ENCODE measurements at places on chromosomes 5 and 9.

GRCh38 chr5:138942861-138943260 lies 67.7 kb upstream of the LRRTM2 start:
- DNase-seq: no peak
- H3K36me3 ChIP-seq: no peaks in the 10 kb centered on the region
- no peak overlapping the region for H3K4me3 ChIP-seq
- H3K4me1 ChIP-seq: no peaks in the 10 kb centered on the region
- no peaks in the 10 kb centered on the region for H3K27me3 ChIP-seq

- H3K4me3 ChIP-seq: no peak overlapping the region
- DNase-seq: no peak
- no peaks in the 10 kb centered on the region for H3K4me1 ChIP-seq
- H3K27me3 ChIP-seq: no peaks in the 10 kb centered on the region
- H3K27ac ChIP-seq: no peak overlapping the region
- H3K36me3 ChIP-seq: no peaks in the 10 kb centered on the region
Observed at GRCh38 chr5:179243333-179243732, 101.9 kb downstream of the ADAMTS2 start.

DNA sequence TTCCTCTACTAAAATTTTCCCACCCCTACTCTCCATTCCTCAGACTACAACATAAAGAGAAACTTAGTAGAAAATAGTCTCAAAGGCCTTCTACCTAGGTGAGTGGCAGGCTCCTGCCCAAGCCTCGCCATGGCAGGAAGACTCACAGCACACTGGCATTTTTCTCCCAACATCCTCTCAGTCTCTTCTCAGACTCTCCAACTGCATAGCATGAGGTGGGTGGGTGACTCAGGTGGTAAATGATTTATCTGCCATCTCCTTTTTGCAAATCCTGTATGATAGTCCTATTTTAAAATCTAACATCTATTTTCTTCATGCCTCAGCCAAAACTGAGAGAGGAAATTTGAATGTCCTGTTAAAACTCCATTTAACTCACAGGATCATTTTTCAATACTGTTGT lies 33.5 kb upstream of the GRIA1 start:
- H3K27me3 ChIP-seq: no peaks in the 10 kb centered on the region
- H3K4me1 ChIP-seq: no peaks in the 10 kb centered on the region
- no peak overlapping the region for H3K4me3 ChIP-seq
- no peaks in the 10 kb centered on the region for H3K36me3 ChIP-seq
- no peak for DNase-seq

DNA sequence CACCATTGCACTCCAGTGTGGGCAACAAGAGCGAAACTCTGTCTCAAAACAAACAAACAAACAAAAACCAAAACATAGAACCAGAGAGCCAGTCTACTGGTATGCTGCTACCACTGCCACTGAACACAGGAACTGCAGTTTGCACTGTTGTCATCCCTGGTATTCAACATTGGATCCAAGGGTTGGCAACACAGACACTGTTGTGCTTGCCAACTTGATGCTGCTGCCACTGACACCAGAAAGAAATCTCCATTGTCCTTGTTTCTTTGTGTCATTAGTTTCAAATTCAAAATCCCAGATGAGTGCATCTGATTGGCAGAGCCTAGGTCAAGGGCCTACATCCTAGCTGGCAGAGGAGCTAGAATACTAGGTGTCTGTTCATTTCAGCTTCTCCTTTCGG lies 16.2 kb downstream of the HINT1 start:
- H3K4me3 ChIP-seq: no peak overlapping the region
- H3K27ac ChIP-seq: no peak overlapping the region
- no peaks in the 10 kb centered on the region for H3K36me3 ChIP-seq
- DNase-seq: no peak
- no peaks in the 10 kb centered on the region for H3K4me1 ChIP-seq

DNA sequence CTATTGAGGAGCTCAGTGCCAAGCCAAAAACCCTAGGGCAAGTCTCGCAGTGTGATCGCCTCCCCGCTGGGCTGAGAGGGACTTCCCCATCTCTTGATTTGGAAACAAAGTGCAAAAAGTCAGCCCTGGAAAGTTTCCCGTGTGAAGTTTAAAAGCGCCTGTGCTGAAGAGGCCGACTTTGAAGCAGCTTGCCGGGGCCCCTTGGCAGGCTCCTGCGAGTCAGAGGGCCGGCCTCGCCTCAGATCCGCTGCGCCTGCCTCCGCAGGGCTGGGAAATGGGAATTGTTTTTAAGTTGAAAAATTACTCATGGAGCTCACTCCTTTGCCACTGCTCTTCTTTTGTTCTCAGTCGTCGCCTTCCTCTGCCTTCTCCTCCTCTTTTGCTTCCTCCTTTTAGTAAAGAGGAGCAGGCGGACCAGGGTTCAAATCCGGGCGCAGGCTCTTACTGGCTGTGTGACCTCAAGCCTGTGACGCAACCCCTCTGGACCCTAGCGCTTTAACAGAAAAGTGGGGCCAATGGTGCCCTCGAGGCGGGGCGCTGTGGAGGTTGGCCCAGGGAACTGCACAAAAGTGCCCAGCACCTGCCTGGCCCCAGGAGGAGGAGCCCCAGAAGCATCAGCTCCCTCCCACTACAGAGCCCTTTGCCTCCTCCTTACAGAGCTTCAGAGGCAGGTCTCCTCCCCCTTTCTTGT lies 14.7 kb upstream of the LHX2 start:
- H3K27me3 ChIP-seq: peaks cover 41% of the 10 kb centered on the region
- peak; percentile 44 for DNase-seq
- no peaks in the 10 kb centered on the region for H3K36me3 ChIP-seq

GRCh38 chr9:36284226-36284625 lies 26.0 kb upstream of the GNE start:
- no peaks in the 10 kb centered on the region for H3K27me3 ChIP-seq

DNA sequence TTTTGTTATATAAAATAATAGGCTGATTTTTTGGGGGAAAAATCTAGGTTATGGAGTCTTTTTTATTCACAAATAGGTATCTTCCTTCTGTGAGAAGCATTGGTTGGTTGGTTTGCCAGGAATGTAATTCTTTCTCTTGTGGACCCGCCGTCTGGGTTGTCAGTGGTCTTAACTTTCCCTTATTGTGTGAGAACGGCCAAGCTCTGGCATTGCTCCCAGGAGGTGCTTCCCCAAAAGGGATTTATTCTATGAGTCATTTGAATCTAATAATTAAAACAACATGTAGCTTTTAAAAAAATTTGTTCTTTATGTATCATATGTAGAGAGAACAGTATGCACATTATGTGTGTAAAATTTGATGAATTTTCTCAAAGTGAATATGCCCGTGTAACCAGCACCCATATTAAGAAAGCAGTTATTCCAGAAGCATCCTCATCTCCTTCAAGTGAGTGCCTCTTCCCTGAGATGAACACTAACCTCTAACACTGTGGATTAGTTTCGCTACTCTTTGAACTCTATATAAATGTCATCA lies 114.4 kb downstream of the MAST4 start:
- no peaks in the 10 kb centered on the region for H3K36me3 ChIP-seq
- H3K27me3 ChIP-seq: no peaks in the 10 kb centered on the region
- no peak overlapping the region for H3K27ac ChIP-seq
- no peak for DNase-seq

DNA sequence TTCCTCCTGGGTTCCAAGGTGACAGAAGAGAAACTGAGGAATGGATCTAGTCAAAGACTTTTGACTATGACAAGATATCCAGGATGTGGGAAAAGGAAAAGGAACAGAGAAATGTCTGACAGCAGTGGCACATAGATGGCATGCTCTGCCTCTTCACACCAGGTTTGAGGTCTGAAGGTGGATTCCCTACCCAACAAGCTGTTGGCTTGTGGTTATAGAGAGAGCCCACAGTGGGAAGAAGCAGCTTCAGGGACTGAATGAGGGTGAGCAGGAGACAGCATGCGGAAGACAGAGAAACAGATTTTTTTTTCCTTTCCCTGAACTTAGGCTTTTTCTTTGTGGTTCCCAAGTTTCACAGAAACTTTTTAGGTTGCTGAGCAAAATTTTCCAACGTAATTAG lies 20.6 kb downstream of the IFNW1 start:
- H3K27me3 ChIP-seq: no peaks in the 10 kb centered on the region
- H3K4me3 ChIP-seq: no peak overlapping the region
- H3K27ac ChIP-seq: no peak overlapping the region

DNA sequence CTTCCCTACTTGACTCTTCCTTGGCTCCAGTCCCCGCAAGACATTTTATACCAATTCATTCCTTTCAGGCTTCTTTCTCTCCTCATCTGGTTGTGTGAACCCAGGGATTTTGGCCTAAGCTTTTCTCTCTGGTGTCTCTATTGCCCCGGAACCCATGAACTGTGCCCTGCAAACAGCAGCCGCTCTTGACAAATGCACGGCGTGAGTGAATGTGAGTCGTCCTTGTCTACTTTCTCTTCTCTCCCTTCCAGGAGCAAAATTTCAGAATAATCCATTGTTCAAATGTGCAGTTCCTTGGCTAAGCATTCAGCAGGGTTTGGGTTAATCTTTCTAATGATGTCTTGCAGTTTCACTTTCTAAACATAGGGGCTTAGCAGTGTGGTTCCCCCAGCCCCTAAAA lies 250.4 kb upstream of the IRX4 start:
- no peaks in the 10 kb centered on the region for H3K27me3 ChIP-seq
- DNase-seq: no peak
- no peaks in the 10 kb centered on the region for H3K36me3 ChIP-seq
- H3K27ac ChIP-seq: no peak overlapping the region
- H3K4me1 ChIP-seq: no peaks in the 10 kb centered on the region

DNA sequence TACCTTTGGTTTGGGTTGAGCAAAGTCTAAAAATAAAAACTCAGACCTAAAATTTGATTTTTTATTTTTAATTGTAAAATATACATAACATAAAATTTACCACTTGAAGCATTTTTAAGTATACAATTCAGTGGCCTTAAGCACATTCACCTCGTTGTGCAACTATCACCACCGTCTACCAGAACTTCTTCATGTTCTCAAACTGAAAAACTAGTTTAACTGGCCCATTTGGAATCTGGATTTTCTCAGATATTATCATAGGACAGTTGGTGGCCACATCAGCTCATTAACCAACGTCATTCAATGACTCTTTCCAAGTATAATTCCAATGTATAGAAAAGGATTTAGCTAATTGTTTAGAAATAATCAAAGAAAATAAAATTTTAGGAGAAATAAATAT lies 319.3 kb downstream of the TLE1 start:
- no peaks in the 10 kb centered on the region for H3K27me3 ChIP-seq
- peaks cover 6% of the 10 kb centered on the region for H3K4me1 ChIP-seq
- DNase-seq: no peak
- H3K36me3 ChIP-seq: no peaks in the 10 kb centered on the region
- H3K4me3 ChIP-seq: no peak overlapping the region
- H3K27ac ChIP-seq: no peak overlapping the region

DNA sequence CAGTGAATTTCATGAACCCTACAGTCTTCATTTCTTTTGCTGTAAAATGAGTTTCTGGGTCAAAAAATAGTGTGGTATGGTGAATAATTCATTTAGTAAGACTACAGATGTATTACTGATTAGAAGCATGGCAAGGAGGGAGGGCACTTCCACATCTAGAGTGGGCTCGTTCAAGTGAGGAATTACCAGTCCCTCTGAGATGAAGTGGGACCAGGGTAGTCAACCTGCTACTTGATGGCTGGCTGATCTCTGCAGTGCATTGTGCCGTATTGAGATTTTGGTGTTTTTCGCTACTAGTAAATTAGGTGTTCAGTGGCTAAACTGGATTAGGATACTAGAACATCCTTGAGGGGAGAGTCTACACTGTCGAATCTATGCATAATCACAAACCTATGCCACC lies 10.8 kb downstream of the CDC37L1 start:
- H3K4me1 ChIP-seq: no peaks in the 10 kb centered on the region
- no peaks in the 10 kb centered on the region for H3K27me3 ChIP-seq
- no peak overlapping the region for H3K27ac ChIP-seq
- no peak overlapping the region for H3K4me3 ChIP-seq
- H3K36me3 ChIP-seq: no peaks in the 10 kb centered on the region

DNA sequence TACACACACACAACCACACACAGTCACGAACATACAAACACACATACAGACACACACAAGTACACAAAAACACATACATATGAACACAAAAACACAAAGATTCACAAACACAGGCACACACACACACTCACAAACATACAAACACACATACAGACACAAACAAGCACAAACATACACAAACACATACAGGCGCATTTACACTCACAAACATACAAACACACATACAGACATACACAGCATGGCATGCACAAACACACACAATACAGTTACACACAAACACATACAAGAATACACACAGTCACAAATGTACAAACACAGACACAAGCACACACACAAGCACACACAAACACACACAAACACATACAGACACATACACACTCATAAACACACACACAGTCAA lies 247.9 kb downstream of the TENT4A start:
- no peak for DNase-seq
- no peaks in the 10 kb centered on the region for H3K4me1 ChIP-seq
- H3K27me3 ChIP-seq: no peaks in the 10 kb centered on the region
- H3K27ac ChIP-seq: no peak overlapping the region
- H3K36me3 ChIP-seq: no peaks in the 10 kb centered on the region
- no peak overlapping the region for H3K4me3 ChIP-seq

DNA sequence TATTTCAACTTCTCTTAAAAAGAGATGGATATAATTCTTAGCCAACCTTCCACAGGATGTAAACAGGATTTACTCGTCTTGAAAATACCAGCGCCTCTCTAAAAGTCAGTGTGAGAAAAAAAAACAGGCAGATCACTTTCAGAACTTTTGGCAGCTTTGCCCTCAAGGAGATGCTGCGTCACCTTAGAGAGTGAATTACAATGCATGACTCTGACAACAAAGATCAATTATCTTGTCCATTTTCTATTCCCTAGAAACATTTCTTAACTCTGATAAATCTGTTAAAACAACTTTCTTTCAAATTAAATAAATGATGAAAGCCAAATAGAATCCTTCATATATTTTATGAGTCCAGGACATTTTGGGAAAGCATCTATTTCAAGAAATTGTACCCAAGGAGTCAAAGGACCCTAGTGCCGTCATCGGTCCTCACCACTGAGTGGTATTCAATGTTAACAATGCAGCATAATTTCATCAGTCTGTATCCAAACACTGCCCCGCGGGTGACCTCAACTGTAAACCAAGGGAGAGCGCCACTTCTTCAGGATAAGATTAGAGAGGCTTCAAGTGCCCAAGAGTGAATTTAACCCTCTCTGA lies 536.0 kb downstream of the PDE4D start:
- peaks cover 7% of the 10 kb centered on the region for H3K4me1 ChIP-seq
- peak overlapping the region; percentile 67 for H3K27ac ChIP-seq
- peak; percentile 93 for DNase-seq
- H3K36me3 ChIP-seq: no peaks in the 10 kb centered on the region

GRCh38 chr5:74075501-74076484 lies 449.8 kb downstream of the ARHGEF28 start:
- H3K4me3 ChIP-seq: no peak overlapping the region
- no peak overlapping the region for H3K27ac ChIP-seq
- H3K27me3 ChIP-seq: no peaks in the 10 kb centered on the region
- no peaks in the 10 kb centered on the region for H3K36me3 ChIP-seq
- peak; percentile 66 for DNase-seq

- no peak overlapping the region for H3K4me3 ChIP-seq
- H3K4me1 ChIP-seq: peaks cover 20% of the 10 kb centered on the region
- peak; percentile 95 for DNase-seq
- no peaks in the 10 kb centered on the region for H3K36me3 ChIP-seq
Observed at GRCh38 chr5:151348789-151349188, 1.4 kb upstream of the SLC36A2 start.

- no peak overlapping the region for H3K27ac ChIP-seq
- H3K36me3 ChIP-seq: peaks cover 4% of the 10 kb centered on the region
- no peaks in the 10 kb centered on the region for H3K4me1 ChIP-seq
- no peaks in the 10 kb centered on the region for H3K27me3 ChIP-seq
Observed at GRCh38 chr9:86272221-86272620, 10.1 kb downstream of the ISCA1 start.

Measured in mesendoderm (in vitro differentiated cells).